ENCODE measurements at places on chromosomes 7 and 10. TPM values are rescaled to one million over a fixed set of nuclear protein-coding genes. Genes with fewer than 3 reads are reported as not detected.

Gene KDM7A
- 15.5 TPM for total RNA-seq

Gene WDR86
- 0.33 TPM for total RNA-seq

Gene ABI1
- total RNA-seq: 83.5 TPM

Gene PPP1R17
- total RNA-seq: not detected

DNA sequence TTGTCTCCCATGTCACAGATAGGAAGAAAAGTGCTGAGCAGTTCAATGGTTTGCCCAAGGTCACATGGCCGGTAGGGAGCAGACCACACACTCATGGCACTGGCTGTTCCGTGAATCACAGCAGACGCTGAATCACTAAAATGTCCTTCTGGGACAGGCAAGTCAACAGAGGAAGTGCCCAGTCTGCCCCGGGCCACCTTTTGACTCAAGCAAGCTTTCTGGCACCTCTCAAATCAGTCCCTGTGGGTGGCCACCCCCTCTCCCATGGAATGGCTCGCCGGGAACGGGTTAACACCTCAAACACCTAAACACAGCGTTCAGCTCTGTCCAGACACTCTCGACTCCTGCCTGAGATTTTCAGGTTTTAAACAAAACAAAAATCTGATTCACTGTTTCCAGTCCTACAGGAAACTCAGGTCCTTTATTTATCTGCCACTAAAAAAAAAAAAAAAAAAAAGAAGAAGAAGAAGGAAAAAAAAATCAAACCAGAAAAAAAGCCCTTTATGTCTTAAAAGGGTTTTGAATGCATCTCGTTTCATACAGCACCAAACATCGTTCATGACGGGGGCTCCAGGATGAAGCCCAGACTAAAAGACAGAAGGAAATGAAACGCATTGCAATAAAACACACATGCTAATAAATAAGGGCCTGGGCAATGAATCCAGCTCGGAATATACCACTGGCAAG is 15.5 kb downstream of the CARD11 start:
- no peak for DNase-seq

GRCh38 chr10:45239642-45240041 is 75.8 kb downstream of the OR13A1 start:
- no peak for DNase-seq

GRCh38 chr7:123275036-123275753 is 75.4 kb upstream of the SLC13A1 start:
- no peak for DNase-seq

- DNase-seq: no peak
These were observed 325.6 kb upstream of the MAGI2 start for GRCh38 chr7:79778786-79779770.

GRCh38 chr10:21526860-21527597 is 1.5 kb upstream of the SKIDA1 start:
- peak; percentile 52 for DNase-seq

GRCh38 chr7:106915873-106916272 is 50.8 kb downstream of the PIK3CG start:
- no peak for DNase-seq

DNA sequence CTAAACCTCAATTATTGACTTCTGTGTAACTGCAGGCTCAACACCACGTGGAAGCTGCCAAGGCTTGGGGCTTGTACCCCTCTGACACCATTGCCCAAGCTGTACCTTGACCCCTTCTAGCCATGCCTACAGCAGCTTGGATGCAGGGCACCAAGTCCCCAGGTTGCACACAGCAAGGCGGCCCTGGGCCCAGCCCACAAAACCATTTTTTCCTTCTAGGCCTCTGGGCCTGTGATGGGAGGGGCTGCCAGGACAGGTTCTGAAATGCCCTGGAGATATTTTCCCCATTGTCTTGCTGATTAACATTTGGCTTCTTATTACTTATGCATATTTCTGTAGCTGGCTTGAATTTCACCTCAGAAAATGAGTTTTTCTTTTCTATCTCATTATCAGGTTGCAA is 610.0 kb upstream of the LRRN3 start:
- DNase-seq: no peak

- no peak for DNase-seq
These were observed 17.4 kb downstream of the PSAP start for GRCh38 chr10:71833451-71834342.

Measured in activated B cell treated with CpG ODN at 0.5 μM for 24 hours (primary cell).